ENCODE measurements at places on chromosomes 7 and 10. TPM values are rescaled to one million over a fixed set of nuclear protein-coding genes. Genes with fewer than 3 reads are reported as not detected.

PTN gene
- 13.7 TPM for total RNA-seq

GRCh38 chr7:128045766-128046165 is 14.5 kb upstream of the LRRC4 start:
- no peak for DNase-seq

RBP3 gene
- not detected for total RNA-seq

GPC2 gene
- 63.0 TPM for total RNA-seq

GRCh38 chr7:101093906-101094305 is 8.6 kb downstream of the TRIM56 start:
- DNase-seq = no peak

OR2A1 gene
- total RNA-seq = not detected

HHEX gene
- total RNA-seq = 4.8 TPM

DNA sequence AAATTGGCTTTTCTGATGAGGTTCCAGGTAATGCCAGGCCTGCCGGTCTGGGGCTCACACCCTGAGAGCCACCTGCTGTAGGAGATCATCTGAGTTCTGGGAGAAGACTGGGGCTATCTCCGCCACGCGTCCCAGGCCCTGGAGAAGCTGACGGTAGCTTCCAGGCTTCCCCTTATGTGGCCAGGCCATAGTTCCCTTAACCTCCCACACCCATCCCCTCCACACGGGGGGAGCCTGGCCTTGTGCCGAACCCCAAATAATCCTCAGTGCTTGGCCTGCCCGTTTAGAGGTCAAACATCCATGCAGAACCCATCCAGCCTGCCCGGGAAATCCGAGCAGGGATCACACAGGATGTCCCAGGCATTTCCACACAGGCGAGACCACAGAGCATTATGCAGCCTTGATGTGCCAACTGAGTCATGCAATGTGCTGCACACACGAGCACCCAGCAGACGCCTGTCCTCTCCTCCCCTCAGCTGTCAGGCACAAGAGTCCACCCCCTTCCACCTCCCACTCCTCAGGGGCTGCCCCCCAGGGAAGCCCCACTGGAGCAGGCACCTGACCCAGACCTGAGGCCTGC is 176.2 kb downstream of the PRKAG2 start:
- no peak for DNase-seq

Data from WTC11 (cell line).